T-helper 9 cell (primary cell): ENCODE measurements at places on chromosomes 13 and 19.
A peak's percentile ranks its signal among the peaks of the same experiment; 100 is the strongest.

- DNase-seq = no peak
These were observed 559.6 kb upstream of the SPRY2 start for GRCh38 chr13:80900561-80900960.

DNA sequence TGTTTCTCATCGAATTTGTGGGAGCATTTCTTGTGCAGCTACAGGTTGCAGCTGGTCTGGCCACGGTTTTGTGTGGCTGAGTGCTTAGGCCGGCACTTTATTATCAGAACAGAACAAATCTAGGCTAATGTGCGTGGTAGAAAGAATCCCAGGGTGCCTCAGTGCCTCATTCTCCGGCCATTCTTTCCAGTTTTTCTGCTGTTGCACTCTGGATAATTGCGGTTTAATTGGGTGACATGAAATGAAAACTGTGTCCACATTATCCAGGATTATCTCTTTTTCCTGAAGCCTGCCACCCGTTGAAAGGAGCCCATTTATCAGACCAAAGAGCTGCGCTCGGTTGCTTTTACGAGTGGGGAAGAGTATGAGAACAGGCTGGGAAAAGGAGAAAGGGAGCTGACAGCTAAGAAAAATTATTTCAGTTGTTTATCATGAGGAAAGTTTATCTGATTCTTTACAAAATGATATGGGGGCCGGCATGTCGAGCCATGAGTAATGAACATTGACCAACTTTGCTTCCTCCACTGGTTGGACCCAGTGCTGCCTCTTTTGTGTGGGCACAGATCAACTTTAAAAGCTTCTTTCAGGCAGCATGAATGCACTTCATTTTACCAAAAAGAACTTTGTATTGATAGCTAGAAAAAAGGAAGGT is 117.0 kb upstream of the SOX21 start:
- no peak for DNase-seq

DNA sequence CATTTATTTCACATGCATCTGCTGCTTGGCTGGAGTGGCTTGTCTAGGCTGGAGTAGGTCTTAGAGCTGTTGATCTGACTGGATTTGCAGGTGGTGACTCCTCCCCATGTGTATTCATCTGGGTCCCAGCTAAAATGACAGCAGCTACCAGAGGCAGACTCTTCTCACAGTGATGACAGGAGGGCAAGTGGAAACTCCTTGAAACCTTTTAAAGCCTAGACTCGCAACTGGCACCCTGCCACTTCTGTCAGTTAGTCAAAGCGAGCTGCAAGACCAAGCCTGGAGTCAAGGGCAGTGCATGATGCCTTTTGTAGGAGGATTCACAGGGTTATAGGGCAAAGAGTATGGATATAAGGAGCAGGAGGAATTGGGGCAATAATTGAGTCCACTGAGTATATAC is 65.2 kb downstream of the TEX26 start:
- DNase-seq = no peak

DNA sequence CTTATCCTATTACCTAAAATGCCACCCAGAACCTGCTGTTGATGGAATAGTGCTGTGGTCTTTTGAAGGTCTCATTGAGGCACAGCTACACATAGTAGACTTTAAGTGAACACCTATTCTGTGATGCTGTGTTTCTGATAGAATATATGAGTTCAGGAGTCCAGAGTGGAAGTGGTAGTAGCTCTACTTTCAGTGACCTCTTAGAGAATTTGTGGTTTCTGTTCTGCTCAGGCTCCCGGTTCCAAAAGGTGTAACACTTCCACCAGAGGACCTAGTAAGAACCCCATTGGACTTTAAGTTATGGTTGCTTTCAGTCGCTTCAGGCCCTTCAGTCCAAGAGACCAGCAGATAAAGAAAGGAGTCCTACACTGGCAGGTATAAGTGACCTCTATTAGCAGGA is 11.4 kb upstream of the MYCBP2 start:
- DNase-seq = no peak

DNA sequence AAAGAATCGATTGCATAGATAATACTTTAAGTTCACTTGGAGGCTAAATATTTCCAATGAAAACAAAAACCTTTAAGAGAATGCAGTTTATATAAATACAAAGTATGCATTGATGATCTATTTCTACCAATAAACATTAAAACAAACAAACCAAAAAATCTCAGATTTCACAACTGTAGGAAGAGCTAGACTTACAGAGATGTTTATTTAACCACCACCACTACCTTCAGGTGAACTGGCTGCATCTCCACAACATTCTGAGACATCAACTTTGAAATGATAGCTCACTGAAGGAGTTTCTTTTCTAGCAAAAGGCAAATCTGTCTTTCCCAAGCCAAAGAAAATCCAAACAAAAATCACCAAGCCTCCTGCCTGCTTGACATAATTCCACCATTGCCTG is 44.2 kb downstream of the FOXO1 start:
- DNase-seq = no peak

GRCh38 chr13:73810647-73811046 is 323.6 kb downstream of the KLF12 start:
- DNase-seq = no peak

- no peak for DNase-seq
These were observed 37.3 kb downstream of the IL12RB1 start for GRCh38 chr19:18049385-18049784.

- DNase-seq = peak; percentile 96
These were observed at the start of gene DNAJC3 for GRCh38 chr13:95676762-95677563. TSS of gene DNAJC3 (plus strand) at chr13:95677139. CDS start at chr13:95677256, 117 bp downstream.

DNA sequence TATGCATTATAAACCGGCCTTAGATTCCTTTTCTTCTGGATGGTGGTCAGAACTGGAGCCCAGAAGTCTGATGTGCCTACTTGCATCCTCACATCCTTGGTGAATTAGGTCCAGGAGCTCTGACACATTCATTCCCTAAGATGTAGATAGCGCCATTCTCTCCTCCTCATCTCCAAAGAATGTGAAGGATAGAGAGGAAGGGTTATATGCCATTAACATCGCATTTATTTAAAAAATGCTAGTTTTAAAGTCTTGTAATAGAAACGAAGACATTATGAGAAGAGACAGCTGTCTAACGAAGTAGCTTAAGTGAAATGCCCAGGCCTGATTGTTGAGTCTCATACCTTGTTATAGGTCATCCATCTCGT is 9.7 kb downstream of the MBNL2 start:
- no peak for DNase-seq

DNA sequence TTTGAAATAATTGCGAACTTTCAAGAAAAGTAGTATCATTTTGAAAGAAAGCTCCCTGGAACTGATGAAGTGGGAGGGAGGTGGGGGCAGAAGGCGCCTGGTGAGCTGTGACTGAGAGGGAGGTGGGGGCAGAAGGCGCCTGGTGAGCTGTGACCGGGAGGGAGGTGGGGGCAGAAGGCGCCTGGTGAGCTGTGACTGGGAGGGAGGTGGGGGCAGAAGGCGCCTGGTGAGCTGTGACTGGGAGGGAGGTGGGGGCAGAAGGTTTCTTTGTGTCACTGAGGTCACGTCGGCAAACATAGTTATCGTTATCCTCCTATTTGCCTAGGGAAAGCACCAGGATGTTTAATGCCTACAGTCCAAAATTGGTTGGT is 24.2 kb downstream of the C2CD4C start:
- no peak for DNase-seq

DNA sequence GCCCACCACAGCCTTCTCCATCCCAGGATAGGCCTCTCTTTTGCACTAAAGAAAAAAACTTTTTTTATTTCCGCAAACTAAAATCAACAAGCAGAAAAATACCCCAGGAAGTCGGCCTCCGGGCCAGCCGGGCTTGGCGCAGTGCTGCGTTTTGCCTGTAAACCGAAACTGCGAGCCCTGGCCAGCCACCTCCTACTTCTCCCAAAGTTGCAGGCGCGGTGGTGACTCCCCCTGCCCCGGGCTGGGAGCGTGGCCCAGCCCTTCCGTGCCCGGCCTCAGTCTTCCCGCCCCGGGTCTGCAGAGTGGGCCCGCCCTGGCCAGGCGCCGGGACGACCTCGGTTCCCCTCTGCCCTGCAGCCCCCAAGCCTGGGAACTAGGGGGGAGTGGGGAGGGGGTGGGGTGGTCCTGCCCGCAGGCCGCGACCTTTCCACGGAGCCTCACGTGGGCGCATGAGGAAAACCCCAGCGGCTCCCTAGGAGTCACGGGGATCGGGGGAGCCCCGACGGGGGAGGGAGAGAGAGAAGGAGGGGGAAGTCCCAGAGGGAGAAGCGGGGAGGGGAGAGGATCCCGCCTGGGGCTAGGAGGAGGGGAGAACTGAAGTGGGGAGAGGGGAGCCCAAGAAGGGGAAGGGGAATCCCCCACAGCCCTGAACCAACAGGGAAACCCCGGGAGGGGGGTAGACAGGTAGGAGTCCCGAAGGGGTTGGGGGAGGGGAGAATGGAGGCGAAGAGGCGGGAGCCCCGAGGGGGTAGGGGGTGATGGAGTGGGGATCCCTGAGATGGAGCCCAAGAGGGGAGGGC is 3.0 kb downstream of the GADD45B start:
- DNase-seq = peak; percentile 60

DNA sequence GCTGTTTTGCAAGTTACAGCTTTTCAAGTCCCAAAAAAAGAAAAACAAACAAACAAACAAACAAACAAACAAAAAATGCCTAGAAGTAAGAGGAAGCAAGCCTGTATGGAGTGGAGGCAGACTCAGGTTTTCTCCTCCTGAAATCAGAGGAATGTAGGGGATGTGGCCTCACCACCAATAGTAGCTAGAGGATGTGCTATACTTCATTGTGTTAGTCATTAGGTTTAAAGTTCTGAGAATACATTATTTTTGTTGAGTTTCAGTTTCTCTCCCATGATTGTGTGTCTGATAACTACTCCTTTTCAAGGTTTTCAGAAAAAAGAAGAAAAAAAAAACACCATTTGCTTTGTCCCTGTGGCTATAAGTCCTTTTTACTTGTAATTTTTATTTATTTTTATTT is 524.5 kb downstream of the GPC6 start:
- DNase-seq = no peak

- DNase-seq = no peak
These were observed at the start of gene KCTD15 for GRCh38 chr19:33796164-33796875. TSS of gene KCTD15 (plus strand) at chr19:33796870. CDS start at chr19:33800455, 3,585 bp downstream.

- DNase-seq = no peak
These were observed 14.2 kb downstream of the PPP1R12C start for GRCh38 chr19:55103190-55103589.

- no peak for DNase-seq
These were observed 17.5 kb upstream of the SIGLEC14 start for GRCh38 chr19:51664131-51664530.

- no peak for DNase-seq
These were observed 368.5 kb upstream of the ZNF507 start for GRCh38 chr19:31976775-31977536.

DNA sequence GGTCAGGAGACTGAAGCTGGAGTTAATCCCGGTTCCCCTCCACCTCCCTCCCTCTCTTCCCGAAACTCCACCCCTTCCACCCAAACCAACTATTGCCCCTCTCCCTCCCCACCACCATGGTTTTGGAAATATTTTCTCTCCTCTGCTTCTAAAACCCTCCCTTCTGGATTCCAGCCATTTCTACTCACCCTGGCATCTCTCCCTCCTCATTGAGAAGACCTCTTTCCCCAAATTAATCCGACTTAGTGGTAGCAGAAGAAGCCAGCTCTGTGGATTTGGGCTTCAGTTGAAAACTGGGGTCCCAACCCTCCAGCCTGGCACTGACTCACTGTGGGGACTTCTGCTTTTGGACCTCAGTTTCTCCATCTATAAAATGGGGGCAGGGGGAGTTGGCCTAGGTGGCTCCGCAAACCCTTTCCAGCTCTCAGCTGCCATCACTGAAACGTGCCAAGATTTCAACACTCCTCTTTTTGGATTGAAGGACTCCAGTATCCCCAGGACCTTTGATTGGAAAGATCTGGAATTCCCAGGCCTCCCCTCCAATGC is 1.6 kb downstream of the GPR4 start:
- DNase-seq = no peak

- DNase-seq = no peak
These were observed 5.3 kb upstream of the F2RL3 start for GRCh38 chr19:16883522-16883921.

GRCh38 chr19:11203194-11204075 is 6.1 kb upstream of the KANK2 start:
- peak; percentile 41 for DNase-seq

- DNase-seq = no peak
These were observed 25.7 kb downstream of the CCNE1 start for GRCh38 chr19:29837448-29837981.

- no peak for DNase-seq
These were observed 13.3 kb downstream of the SLC25A42 start for GRCh38 chr19:19077103-19077502.

GRCh38 chr19:28939236-28939635 is 273.7 kb downstream of the UQCRFS1 start:
- no peak for DNase-seq

DNA sequence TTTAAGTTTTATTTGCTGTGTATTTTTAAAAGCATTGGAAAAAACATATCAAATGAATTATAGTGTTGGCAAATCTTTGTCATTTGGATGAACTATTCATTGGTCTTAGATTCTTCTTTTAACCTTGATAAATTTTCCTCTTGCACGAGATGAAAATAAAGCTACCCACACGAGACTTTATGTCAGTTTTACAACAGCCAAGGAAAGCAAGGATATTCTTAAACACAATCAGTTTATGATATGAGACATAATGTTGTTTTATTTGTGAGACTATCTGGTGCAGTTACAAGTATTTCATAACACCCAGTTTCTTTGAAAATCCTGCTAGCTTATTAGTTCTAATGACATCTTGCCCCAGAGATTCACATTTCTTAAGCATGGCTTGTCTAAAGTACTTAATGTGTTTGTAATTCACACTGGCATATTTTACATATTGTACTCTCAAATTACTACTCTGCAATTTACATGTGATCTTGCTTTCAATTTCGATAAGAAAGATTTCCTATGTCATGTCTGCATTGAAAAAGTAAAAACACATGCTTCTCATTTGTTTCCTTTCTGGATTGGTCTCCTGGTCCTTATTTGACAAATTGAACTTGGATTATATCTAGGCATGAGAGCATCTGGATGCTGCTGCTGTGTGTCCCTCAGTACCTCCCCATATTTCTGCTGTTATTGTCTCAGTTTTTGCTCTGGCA is 955.5 kb upstream of the PCDH9 start:
- no peak for DNase-seq

DNA sequence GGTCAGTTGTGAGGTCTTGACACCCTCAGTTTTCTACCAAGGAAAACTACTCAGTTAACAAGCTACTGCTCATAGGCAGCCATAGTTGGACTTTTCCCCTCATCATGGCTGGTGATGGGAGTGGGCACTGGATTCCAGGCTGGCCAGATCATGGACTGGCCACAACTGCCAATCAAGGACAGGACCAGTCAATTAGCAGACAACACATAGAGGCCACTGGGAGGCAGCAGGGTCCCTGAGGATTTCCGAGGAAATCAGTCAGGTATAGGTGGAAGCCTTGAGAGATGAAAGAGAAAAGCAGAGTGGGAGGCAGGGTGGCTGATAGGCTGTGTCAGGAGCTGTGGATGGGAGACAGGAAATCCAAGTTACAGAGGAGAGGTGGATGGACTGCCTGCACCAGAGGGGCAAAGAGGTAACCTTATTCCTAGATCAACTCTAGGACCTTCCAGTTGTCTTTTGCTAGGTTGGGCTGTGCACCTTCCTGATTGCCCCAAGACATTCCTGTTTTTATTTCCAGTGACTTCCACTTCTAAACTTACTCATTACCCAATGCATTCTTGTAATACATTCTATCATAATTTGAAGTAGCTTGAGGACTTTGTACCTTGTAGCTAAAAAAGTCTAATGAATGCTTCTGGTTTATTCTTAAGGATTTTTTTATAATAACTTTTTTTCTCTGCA is 361.8 kb downstream of the KCNRG start:
- DNase-seq = no peak

- no peak for DNase-seq
These were observed 10.9 kb upstream of the VWA8 start for GRCh38 chr13:41971848-41972247.
